ENCODE measurements at places on chromosomes 4 and X.

DNA sequence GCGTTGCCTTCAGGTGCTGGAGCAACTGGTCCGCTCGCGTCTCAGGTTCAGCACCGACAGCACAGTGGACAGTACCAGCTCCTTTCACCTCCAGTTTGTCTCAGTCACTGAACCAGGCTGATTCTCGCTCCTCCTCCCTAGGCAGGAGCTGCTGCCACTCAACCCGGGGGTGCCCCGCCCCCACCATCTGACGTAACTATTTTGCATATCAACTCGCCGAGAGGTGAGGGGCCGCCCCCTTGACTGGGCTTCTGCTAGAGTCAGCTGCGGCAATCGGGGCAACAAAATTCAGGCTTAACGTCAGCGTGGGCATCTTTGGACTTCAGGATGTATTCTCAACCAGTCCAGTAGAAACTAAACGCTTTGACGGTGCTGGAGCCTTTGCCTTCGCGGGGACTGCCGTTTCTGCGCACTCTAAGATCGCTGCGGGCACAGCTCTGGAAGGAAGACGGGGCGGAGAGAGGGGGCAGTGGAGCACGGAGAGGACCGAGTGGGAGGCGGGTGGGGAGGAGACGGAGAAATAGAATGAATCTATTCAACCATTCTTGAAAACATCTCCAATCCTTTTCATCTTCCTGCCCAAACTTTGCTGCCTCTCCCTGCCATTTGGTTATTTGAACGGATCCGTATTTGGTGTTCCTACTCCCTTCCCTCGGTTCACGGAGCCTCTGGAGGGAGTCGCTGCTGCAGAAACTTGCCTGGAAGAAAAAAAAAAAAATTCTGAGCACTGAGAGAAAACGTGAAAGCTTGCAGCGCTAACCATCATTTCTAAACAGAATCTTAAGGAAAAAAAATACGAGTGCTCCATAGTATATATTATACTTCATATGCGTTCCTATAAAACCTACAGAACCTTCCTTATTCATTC, at the start of gene FSTL5:
Gene FSTL5, minus strand, starts transcription at position 109 of the 868 bp plus-strand sequence. CDS start 52,604 bp downstream, outside the sequence.
- DNase-seq: peak; percentile 79

GRCh38 chr4:75995727-75996126, 5.0 kb upstream of the SDAD1 start:
- DNase-seq: peak; percentile 60

DNA sequence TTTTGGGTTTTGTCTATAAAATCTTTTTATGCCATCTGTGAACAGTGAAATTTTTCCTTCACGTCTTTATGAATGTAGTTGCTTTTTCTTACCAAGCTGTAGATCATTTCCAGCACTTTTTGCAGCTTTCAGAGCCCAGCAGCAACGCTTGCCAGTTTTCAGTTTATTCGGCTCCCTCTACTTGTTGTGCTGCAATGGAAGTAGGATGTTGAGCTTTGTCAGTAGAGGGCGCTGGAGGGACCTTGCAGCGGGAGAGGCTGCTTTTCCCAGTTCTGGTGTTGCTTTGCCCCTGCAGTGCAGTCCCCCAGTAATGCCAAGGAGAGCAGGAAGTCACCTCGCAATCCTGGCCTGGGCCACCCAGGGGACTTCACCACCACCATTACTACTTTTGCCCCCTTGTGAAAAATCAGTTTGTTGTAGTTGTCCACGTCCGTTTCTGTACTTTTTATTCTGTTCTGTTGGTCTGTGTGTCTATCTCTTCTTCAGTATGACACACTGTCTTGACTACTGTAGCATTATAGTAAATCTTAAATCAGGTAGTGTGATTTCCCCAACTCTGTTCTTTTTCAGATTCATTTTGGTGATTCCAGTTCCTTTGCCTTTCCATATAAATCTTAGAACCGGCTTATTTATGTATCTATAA, 21.8 kb downstream of the CMC4 start:
- DNase-seq: peak; percentile 53

- DNase-seq: peak; percentile 38
These were observed 2.5 kb downstream of the POU3F4 start for GRCh38 chrX:83510510-83511062.

GRCh38 chr4:106587558-106587957, 219.0 kb upstream of the GIMD1 start:
- peak; percentile 82 for DNase-seq

- peak; percentile 2 for DNase-seq
These were observed 160.1 kb upstream of the FSTL5 start for GRCh38 chr4:162323919-162324318.

DNA sequence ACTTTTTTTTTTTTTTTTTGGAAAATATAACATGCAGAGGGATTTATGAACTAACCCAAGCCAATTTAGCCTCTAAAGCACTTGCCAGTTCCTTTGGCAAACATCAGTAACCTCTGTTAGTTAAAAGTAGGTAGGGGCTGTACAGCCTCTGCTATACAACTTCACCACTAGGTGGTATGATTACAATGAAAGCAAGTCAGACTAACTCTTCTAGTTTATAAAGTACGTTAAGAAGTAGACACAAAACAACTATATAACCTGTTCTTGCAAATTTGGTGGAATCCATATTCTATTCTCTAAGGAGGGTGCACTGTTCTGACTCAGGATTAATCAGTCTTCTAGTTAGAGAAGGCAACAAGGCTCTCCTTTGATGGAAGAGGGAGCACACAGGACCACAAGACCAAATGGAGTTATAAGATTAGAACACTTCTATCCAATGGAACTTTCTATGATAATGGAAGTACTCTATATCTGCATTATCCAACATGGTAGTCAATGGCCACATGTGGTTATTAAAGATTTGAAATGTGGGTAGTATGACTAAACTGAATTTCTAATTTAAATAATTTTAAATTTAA, 12.8 kb downstream of the AIMP1 start:
- DNase-seq: peak; percentile 65

DNA sequence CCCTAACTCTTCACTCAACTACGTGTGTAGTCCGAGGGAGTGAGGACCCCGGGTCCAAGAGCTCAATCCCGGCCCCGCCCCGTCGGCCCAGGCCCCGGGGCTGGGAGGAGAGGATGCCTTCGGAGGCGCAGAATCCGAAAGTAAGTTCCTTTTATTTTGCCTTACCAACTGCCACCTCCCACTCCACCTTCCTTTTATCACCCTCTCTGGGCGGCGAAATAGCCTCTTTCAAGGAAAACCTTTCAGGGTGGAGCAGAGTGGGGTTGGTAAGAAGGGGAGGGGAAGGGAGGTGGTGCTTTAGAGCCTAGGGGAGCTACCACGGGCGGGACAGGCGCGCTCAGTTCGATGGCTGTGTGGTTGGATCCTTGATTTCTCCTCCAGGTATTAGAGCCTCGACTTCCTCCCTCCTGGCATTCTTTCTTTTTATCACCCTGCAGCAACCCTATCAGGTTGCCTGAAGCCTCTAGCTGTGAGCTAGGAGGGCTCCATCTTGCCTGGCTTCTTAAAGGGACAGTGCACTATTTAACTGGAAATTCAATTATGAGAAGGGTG, 191.2 kb downstream of the RRAGB start:
- DNase-seq: peak; percentile 6

DNA sequence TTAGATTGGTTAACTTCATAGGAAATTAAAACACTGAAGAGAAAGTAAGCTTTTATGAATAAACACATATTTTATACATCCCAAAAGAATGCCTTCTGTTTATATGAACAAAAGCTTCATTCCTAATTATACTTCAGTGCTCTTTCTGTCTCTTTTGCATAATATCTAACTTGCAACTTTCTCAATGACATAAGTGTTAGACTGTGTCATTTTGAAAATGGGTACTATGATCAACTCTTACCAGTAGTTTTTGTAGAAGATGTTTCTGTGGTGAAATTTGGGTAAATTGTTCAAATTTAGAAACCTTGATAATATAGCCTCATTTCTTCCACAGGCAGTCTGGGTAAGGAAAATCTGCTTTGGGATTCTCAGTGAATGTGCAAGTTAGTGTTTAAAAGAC, 991.4 kb downstream of the CCSER1 start:
- DNase-seq: no peak

Measured in astrocyte of the spinal cord (primary cell).